Muscle of back (tissue), 13 donors: ENCODE measurements at places on chromosomes 11 and 22. TPM values are rescaled to one million over a fixed set of nuclear protein-coding genes. Genes with fewer than 3 reads are reported as not detected.
A peak's percentile ranks its signal among the peaks of the same experiment; 100 is the strongest.

GRCh38 chr22:27134315-27134701 is 476.9 kb downstream of the MIAT start:
- DNase-seq = no peak

DNA sequence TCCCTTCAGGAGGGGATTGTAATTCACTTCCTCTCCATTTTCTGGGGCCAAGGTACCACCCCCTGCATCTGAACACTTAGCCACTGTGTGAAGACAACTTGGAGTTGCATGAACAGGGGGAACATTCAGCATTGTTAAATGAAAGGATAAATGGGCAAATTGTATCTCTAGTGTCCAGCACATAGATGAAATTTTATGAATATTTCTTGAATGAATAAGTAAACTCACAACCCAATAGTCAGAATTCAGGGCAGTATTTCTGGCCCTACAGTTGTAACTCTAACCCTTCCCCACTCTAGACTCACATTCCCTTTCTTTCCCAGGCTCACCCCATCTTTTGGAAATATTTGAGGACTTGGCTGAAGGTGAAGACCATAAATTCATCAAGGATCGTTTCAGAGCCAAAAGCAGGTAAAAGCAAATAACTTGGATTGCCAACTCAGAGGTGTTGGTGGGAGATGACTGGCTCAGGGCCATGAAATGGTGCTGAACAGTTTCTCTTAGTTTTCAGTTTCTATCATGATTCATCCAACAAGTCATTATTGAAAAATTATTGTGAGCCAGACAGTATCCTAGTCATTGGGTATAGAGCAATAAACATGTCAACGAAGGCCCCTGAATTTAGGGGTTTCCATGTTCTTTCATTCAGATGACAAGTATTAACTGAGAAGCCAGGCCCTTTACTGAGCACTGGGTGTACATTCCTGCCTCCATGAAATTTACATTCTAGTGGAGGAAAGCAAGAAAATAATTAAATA is 33.3 kb upstream of the ZC3H12C start:
- DNase-seq = no peak

Gene SEC14L2
- polyA plus RNA-seq = 2.4 TPM

GRCh38 chr11:109892321-109892794 is 200.8 kb upstream of the ZC3H12C start:
- no peak for DNase-seq

- DNase-seq = no peak
These were observed 26.0 kb downstream of the POU2AF3 start for GRCh38 chr11:111324277-111324720.

DNA sequence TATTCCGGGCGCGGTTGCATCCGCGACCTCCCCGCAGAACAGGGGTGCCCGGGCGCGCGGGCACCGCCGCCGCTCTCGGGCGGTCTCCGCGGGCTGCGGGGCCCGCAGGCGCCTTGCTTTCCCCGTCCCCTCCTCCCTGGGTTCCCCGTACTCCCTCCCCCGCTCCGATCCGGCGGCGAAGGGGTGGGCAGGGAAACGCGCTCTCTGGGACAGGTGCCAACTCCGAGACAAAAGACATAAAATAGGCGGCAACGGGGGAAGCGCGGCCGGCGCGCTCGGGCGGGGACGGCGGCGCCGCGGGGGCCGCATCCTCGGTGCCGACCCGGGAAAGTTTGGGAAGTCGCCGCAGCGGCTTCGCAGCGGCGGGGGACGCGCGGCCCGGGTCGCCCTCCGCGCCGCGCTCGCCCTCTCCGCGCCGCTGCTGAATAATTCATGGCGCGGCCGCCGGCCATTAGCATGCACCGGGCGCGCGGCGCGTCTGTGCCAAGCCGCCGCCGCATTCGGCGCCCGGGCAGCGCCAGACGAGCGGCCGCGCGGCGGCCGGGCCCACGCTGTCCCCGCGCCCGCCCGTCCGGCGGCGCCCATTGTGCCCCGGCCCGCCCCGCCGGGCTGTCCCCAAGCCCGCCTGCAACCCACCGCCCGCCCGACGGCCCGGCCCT is 78.7 kb upstream of the PPARA start:
- DNase-seq = peak; percentile 96

Gene KRTAP5-9
- not detected for polyA plus RNA-seq

- no peak for DNase-seq
These were observed 452.0 kb upstream of the CCDC179 start for GRCh38 chr11:23311986-23312940.

Gene YPEL4
- polyA plus RNA-seq = 1.9 TPM

DNA sequence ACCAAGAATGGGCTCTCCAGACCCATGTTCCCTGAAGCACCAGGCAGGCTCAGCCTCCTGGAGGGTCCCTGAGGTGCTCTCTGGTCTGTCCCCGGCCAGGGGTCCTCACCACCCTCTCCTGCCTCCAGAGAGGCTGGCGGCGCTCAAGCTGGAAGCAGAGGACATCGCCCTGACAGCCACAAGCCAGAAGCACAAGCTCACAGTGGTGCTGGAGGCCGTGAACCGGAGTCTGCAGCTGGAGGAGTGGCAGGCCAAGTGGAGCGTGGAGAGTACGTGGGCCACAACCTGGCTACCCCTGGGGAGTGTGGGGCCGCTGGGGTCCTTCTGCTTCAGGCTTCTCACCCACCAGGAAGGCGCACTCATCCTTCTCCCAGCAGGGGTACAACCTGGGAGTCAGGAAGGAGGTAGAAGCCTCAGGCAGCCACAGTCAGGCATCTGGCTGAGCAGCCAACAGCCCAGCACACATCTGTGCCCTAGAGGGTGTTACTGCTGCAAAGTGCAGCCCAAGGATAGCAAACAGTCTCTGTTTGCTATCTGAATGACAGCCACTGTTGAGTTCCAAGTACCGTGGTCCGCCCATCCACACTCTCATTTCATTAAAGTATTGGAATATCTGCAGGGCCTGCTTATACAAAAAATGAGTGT is 8.4 kb downstream of the PARVG start:
- no peak for DNase-seq

Gene OR5A2
- polyA plus RNA-seq = not detected

Gene NAP1L4
- 95.8 TPM for polyA plus RNA-seq

GRCh38 chr11:34676227-34676626 is 55.3 kb downstream of the EHF start:
- DNase-seq = no peak

DNA sequence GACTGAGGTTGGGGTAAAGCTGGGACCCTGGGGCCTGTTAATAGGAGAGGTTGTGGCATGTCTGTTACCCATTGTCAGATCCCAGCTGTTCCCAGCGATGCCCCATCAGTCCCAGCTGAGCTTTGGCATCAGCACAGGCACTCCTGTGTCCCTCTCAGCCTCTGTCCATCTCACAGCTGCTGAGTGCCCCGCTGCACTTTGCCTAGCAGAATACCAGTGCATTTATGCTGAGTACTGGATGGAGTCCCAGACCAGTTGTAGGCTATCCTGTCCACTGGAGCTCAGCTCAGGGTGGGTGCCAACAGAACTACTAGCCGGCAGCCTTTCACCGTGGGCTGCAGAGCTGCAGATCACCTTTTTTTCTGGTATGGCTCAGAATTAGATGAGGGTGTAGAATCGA is 9.9 kb downstream of the FXYD6 start:
- peak; percentile 43 for DNase-seq

Gene NXPE2
- polyA plus RNA-seq = 0.21 TPM

- no peak for DNase-seq
These were observed 59.2 kb downstream of the NFAM1 start for GRCh38 chr22:42372976-42373375.

Gene IGLL1
- 0.43 TPM for polyA plus RNA-seq

- DNase-seq = no peak
These were observed 39.2 kb upstream of the CHST1 start for GRCh38 chr11:45704635-45705034.

- no peak for DNase-seq
These were observed 35.6 kb upstream of the EHF start for GRCh38 chr11:34585304-34585734.

- DNase-seq = no peak
These were observed 50.7 kb downstream of the BMAL1 start for GRCh38 chr11:13328286-13328685.

GRCh38 chr11:124760205-124760652 is 1.9 kb downstream of the ESAM start:
- DNase-seq = no peak

- DNase-seq = no peak
These were observed 32.2 kb upstream of the PLET1 start for GRCh38 chr11:112292785-112293407.

DNA sequence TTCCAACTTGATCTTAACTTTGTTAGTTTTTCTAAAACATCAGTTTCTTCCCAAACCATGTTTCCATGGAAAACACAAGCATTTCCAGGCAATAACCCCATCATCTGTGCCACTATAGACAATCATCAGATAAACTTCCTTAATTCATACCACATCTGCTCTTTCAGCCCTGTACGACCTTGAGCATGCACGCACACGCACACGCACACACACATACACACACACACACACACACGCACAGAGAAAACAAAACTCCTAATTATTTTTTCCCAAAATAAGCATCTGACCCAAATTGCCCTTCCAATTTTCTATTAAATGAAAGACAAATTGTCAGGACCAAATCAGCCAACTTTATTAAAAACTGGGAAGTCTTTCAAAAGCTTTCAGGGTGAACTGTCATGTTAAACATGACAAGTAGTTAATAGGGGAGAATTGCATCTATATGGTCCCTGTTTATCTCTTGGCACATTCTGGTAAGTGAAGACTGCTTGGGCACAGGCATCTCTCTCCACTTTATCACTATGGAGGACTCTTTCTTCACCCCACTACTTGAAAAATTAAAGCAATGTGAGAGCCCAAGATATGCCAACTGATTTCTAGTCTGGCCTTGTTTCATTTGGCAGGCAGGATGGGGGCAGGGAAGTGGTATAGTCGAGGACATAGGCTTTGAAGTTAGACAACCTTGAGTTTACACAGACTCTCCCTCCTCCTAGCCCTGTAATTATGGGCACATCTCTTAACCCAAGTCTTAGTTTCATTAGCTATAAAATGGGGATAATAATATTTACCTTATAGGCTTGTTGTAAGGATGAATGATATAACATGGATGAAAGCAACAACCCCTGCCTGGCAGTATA is 15.1 kb downstream of the ADM start:
- no peak for DNase-seq

Gene PDXP
- polyA plus RNA-seq = 15.4 TPM

DNA sequence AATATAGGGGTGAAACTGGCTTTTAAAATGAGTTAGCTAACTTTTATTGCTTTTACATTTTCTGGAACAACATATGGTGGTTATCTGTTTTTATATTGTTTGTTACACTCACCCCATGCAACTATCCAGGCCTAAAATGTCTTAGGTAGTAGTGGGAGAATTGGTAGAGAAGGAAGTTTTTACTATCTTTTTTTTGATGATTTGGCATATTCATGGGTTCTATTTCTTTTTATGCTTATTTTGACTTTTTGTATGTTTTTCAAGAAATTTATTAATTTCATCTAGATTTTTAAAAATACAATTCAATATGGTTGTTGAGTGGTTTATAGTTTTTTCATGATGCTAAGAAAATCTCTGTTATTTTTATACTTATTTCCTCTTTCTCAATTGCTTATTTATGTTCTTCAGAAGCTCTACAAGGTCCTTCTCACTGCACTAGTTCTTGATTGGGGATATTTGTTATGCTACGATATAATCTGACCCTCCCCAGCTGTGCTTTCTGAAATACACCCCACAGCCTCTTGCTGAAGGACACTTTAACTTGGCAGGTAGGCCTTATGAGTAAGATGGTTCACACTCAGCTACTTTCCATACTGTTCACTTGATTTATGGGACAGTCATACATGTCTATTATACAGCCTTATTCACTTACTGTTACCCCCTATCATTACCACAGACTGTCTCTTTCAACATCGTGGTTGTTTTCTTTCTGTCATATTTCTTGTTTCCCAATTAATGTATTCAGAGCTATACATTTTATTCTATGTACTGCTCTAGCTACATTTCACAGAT is 431.2 kb downstream of the METTL15 start:
- no peak for DNase-seq

Gene LINC01488
- not detected for polyA plus RNA-seq

DNA sequence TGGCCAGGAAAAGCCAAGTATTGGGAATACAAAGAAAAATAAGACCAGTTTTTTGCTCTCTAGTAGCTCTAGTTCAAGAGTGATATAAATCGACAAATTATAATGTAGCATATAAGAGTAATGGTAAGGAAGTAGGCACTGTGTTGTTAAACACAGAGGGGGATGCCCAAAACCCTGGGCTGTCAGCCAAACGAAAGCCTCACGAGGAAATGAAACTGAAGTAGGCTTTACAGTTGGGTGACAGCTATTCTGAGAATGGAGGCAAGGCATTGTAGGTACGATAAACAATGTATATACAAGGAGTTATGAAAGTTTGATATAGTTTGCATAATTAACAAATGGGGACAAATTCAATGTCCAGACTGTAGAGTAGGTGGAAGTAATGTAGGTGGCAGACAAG is 176.4 kb downstream of the FAM181B start:
- DNase-seq = no peak

GRCh38 chr11:130522284-130522961 is 74.0 kb downstream of the ADAMTS15 start:
- peak; percentile 94 for DNase-seq

Gene BCO2
- 6.5 TPM for polyA plus RNA-seq

Gene C11orf87
- polyA plus RNA-seq = 0.46 TPM

Gene BIK
- 0.33 TPM for polyA plus RNA-seq

Gene POU2AF2
- not detected for polyA plus RNA-seq

Gene NECTIN1
- polyA plus RNA-seq = 20.8 TPM

DNA sequence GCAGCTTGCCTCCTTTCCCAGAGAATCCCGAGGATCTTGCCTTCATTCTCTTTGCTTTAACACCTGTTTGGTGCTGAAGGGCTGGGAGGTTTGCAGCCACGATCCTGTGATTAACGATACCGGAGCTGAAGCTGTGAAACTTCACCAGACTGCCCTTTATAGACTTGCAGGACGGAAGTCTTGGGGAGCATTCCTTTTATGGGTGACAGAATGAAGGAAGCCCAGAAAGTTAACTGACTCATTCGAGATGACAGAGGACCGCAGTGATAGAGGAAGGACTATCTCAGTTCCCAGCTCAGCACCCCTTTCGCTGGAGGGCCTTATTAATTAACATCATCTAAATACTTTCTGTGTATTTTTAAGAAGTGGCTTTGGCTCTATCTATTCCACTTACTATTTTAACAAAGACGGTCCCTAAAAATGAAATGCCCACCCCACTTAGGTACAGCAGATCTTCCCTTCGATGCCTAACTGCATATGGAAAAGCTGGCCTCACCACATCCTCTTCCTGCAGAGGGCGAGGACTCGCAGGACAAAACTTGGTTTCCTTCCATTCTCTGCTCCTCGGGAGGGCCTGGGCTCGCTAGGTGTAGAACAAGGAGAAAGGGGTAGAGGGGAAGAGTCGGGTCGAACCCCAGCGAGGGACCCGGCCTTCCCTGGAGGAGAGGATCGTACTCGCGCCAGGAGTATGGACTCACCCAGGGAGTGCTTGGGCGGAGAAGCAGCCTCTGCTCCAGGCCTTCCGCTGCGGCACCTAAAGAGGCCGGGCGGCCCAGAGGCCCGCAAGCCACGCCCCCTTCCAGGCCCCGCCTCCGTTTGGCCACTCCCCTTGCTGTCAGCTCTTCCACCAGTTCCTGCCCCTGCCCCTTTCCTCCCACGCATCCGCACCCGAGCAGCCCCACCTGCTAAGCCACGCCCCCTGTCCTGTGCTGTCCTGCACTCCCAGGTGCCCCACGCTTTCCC is 30.7 kb upstream of the USP47 start:
- DNase-seq = no peak
